ENCODE measurements at places on chromosomes 1 and 21.

- no peak for DNase-seq
Observed at GRCh38 chr1:226915672-226915995, 24.5 kb upstream of the COQ8A start.

DNA sequence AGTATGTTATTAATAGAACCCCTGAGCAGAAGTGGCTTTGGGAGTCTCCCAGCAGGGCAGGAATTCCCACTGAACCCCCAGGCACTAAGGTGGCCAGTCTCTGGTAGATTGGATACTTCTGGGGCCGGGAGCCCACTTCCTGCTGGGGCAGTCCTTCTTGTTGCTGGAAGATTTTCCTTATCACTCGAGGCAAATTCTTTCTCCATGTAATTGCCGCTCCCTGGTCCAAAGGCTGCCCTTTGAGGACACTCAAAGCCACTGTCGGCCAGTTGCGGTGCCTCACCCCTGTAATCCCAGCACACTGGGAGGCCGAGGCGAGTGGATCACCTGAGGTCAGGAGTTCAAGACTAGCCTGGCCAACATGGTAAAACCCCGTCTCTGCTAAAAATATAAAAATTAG is 22.6 kb upstream of the TNFRSF1B start:
- no peak for DNase-seq

DNA sequence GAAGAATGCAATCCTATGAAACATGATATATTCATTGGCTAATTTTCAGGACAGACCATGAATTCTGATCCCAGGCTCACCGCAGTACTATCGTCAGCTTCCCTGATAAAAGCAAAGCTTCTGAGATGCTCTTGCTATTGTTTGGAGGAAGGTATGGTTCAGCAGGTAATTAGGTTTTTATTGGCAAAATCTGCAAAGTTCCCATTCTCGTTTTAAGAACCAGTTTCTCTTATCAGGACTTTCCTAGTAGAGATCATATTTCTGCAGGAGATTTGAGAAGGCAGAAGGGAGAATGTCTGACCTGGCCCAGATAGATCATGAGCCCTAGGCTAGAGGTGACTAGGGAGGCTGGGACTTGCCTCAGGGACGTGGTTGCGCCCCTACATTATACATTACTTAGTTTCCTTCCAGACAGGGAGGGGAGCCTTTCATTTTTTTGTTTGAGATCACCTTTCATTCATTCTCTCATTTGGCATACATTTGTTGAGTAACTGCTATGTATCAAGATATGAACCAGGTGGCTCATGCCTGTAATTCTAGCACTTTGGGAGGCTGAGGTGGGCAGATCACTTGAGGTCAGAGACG is 108.8 kb downstream of the NRIP1 start:
- DNase-seq, result no peak

GRCh38 chr1:39034114-39034654 is 8.0 kb downstream of the NDUFS5 start:
- DNase-seq, result no peak

GRCh38 chr21:14825514-14825974 is 239.3 kb downstream of the NRIP1 start:
- no peak for DNase-seq

DNA sequence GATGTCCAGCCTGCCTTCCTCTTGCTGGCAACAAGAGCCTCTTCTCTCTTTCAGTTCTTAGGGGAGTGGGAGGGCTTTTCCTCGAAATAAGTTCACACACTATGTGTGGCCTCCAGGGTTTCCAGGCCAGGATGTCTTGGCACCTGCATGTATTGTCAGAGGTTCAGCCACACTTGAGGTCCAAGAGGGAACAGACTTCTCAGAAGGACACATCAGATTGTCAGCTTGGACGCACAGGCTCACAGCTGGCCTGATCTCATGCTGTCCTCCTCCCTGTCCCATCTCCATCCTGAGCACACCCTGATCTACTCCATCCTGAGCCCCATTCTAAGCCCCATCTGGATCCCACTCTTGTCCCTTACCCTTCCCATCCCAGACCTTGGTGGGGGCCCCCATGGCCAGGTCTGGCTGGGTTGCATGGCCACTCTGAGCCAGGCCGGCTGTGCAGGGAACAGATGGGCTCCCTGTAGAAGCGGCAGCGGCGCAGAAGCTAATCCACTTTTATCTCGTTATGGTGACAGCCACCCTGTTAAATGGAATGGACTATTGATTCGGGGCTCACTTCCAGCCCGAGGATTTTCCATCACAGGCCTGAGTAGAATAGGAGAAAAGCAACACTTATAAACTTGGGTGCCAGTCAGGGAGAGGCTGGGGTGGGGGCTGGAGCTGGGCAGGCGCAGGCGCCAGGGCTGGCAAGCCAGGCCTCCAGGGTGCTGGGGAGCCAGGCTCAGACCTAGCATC is 85.1 kb upstream of the CSF3R start:
- DNase-seq, result no peak

- no peak for DNase-seq
Observed at GRCh38 chr1:82542766-82543165, 742.0 kb downstream of the ADGRL2 start.

GRCh38 chr1:152942161-152942560 is 4.8 kb upstream of the SPRR5 start:
- DNase-seq, result no peak

DNA sequence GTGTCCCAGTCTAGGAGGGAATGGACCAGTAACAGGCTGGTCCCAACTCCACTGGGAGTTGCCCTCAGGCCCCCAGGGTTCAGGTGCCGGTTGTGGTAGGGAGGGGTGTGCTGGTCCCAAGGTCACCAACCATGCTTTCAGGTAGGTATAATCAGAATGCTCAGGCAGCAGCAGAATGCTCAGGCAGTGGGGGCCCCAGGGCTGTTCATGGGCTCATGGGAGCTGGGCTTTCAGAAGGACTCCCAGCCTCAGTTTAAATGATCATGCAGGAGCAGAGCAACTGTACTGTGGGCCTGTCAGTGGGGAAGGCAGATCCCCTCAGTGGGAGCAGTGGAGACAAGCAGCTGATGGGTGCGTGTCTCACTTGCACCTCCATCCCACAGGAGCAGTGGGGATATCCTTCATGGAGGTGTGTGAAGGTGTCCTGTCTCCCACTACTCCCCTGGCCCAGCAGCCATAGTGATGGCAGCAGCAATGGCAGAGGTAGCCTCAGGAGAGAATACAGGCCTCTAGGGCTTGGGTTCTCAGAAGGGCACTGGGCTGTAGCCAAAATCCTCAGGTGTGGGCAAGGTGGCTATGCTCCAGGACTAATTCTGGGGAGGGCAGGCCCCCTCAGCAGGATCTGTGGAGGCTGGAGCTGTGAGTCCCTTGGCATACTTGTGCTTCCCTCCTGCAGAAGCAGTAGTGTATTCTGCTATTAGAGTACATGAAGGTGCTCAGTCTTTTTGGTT is 917.3 kb upstream of the B3GALT2 start:
- no peak for DNase-seq

- DNase-seq, result no peak
Observed at GRCh38 chr1:209815931-209816341, 10.0 kb upstream of the IRF6 start.

DNA sequence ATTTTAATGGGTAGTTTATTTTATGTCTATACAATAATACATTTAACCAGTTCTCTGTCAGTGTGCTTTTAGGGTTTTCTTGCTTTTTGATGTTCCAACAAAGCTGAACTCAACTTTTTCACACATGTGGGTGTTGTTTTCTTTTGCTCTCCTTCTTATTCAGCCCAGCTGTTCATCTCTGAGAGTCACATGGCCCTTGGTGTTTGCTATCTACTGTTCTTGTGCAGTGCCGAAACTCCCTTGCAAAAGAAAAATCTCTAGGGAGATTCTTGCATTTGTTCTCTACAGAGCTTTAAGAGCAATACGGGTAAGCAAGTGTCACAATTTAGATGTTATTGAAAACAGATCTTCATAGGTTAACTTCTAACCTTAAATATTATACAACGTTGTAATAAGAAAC is 281.1 kb upstream of the CXADR start:
- no peak for DNase-seq

- no peak for DNase-seq
Observed at GRCh38 chr1:61241973-61242381, 159.6 kb downstream of the NFIA start.

DNA sequence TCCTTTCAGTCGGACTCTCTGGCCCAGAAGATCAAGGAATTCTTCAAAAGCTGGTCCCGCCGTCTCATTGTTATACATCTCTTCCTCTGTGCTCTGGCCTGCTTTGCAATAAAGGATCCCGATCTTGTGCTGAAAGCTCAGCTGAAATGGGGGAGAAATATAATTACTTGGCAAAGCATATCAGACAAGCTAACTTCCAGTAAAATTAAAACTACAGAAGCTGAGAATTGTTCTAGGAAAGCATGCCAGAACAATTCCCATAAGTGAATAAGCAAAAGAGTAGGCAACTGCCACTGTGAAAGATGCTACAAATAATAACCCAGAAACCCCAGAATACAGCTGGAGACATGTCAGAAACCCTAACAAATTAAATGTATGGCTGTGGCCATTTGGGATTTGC is 146.1 kb downstream of the SIPA1L2 start:
- no peak for DNase-seq

DNA sequence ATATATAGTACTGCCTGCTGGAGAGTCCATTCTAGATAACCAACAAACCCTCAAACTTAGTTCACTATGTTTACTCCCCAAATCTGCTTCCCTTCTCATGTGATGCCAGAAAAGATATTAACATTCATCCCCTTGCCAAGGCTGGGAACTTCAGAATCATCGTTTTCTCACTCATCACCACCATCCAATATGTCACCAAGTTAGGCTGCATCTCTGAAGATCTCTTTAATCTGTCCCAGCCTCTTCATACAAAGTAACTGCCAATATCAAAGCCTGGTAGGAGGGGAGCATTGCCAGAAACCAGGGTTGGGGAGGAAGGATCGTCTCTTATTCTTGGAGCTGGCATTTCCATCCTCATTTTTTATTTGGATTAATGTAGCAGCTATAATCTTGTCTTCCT is 71.6 kb downstream of the XCL2 start:
- DNase-seq, result no peak

GRCh38 chr1:20035114-20035513 is 34.9 kb upstream of the PLA2G5 start:
- no peak for DNase-seq

GRCh38 chr1:228150461-228151179 is 890 bp downstream of the GJC2 start:
- no peak for DNase-seq

- no peak for DNase-seq
Observed at GRCh38 chr1:47732489-47732888, 264.7 kb downstream of the TRABD2B start.

GRCh38 chr1:208083016-208083714 is 161.0 kb downstream of the PLXNA2 start:
- DNase-seq, result no peak

- no peak for DNase-seq
Observed at GRCh38 chr21:44670642-44671432, 4.1 kb upstream of the KRTAP12-2 start.

DNA sequence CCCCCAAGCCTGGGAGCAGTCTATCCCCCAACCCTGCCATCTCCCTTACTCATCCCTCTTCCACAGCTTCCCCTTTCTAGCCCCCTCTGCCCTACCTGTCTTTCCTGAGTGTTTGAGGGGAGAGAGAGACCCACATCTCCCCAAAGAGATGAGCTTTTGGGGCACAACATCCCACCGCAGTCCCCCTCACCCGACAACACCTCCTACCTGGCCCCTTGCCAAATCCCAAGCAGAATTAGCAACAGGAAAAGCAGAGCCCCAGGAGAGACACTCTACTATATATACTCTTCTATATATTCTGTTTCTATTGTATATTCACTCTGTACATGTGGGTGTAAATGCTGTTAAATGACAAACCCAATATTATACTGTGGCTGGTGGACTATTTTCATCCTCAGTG is 9.9 kb upstream of the KCNC4 start:
- no peak for DNase-seq

DNA sequence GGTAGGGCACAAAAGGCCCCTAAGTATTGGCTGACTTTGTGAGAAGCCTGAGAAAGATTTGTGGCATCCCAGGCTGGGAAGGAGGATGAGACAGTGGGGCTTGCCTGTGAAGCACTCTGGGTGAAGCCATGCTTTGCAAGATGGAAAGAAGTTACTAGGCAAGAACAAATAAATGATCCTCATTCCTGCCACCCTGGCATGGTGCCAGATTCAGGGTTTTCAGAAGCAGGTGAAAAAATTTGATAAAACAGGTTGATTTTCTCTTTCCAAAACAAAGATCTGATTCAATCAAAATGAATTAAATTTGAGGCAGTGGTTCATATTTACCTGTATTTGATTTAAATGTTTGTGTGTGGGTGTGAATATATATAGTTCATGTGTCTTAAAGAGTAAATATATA is 386.9 kb upstream of the PROX1 start:
- no peak for DNase-seq

- no peak for DNase-seq
Observed at GRCh38 chr21:44530221-44530902, 9.6 kb downstream of the KRTAP10-1 start.

DNA sequence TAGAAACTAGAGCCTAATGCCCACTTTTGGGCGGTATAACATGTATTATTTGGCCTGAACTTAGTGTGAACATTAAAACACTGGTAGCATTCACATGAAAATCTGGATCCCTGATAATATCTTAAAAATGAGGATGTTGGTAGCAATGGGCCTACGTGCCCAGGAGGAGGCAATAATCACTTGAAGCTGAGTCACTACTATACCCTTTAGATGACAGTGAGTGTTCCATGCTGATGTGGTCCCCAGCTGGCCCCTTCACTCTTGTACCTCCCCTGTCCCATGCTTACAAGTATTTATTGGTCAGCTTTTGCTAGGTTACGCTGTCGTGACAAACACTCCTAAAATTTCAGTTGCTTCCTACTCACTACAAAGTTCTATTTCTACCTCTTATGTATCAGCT is 23.0 kb upstream of the POU2F1 start:
- DNase-seq, result no peak

- no peak for DNase-seq
Observed at GRCh38 chr1:77044133-77044849, 174.9 kb downstream of the PIGK start.

GRCh38 chr1:111656086-111657017 is 36.8 kb downstream of the RAP1A start:
- DNase-seq, result no peak

DNA sequence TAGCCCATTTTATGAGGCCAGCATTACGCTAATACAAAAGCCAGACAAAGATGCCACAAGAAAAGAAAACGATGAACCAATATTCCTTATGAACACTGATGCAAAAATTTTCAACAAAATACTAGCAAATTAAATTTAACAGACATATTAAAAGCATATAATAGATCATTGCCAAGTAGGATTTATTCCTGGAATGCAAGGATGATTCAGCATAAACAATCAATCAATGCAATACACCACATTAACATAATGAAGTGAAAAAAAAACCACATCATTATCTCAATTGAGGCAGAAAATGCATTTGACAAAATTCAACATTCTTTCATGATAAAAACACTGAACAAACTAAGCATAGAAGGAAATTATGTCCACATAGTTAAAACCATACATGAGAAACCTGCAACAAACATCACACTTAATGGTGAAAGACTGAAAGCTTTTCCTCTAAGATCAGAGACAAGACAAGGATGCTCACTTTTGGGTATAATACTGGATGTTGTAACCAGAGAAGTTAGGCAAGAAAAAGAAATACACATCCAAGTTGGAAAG is 22.9 kb upstream of the ATP1A1 start:
- no peak for DNase-seq

Measured in stimulated activated CD4-positive, alpha-beta T cell treated with anti-CD3 and anti-CD28 coated beads, Interleukin-1b, Interleukin-23, amount 100 ng/mL, for 4 hours (primary cell).